ENCODE measurements at places on chromosomes 11 and 22. TPM values are rescaled to one million over a fixed set of nuclear protein-coding genes. Genes with fewer than 3 reads are reported as not detected.

GRCh38 chr22:30370641-30371230 lies 13.9 kb downstream of the CCDC157 start:
- H3K27me3 ChIP-seq = no peaks in the 10 kb centered on the region
- no peaks in the 10 kb centered on the region for H3K36me3 ChIP-seq
- H3K27ac ChIP-seq = peak overlapping the region; percentile 41
- H3K4me1 ChIP-seq = no peaks in the 10 kb centered on the region
- no peak overlapping the region for H3K4me3 ChIP-seq

- H3K4me3 ChIP-seq = peak overlapping the region; percentile 95
- H3K4me1 ChIP-seq = peaks cover 52% of the 10 kb centered on the region
- H3K36me3 ChIP-seq = peaks cover 50% of the 10 kb centered on the region
These were observed 1.8 kb downstream of the TMEM179B start for GRCh38 chr11:62788991-62789390.

DNA sequence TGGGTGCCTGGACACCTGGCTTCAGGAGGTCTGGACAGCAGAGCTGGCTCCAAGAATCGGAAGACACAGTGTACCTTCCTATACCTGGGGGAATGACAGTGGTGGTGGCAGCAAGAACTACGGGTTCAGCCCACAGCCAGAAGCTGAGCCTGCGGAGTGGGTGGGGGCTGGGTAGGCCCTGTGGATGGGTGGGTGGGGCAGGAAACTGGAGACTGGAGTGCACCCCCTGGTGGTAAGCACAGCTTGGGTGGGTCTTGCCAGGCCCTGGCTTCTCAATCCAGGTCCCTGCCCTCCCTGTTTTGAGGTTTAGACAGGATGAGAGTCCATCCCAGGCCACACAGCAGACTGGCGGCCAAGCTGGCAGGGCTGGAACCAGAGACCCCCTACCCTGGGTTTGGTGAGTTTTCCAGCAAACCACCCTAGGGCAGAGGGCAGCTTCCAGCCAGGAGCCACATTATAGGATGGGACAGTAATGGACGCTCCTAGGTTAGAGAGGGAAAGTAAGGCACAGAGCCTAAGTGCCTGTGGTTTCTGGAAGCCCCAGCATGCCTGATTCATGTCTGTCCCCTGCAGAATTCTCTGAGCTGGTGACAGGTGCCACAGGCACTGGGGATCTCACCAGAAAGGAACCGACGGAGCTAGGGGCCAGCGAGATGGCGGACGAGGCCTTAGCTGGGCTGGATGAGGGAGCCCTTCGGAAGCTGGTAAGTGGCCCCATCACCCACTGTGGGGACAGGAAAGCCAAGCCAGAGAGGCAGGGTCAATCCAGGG lies 1.7 kb downstream of the SMTN start:
- no peak overlapping the region for H3K27ac ChIP-seq
- peak; percentile 59 for DNase-seq
- no peaks in the 10 kb centered on the region for H3K36me3 ChIP-seq

DNA sequence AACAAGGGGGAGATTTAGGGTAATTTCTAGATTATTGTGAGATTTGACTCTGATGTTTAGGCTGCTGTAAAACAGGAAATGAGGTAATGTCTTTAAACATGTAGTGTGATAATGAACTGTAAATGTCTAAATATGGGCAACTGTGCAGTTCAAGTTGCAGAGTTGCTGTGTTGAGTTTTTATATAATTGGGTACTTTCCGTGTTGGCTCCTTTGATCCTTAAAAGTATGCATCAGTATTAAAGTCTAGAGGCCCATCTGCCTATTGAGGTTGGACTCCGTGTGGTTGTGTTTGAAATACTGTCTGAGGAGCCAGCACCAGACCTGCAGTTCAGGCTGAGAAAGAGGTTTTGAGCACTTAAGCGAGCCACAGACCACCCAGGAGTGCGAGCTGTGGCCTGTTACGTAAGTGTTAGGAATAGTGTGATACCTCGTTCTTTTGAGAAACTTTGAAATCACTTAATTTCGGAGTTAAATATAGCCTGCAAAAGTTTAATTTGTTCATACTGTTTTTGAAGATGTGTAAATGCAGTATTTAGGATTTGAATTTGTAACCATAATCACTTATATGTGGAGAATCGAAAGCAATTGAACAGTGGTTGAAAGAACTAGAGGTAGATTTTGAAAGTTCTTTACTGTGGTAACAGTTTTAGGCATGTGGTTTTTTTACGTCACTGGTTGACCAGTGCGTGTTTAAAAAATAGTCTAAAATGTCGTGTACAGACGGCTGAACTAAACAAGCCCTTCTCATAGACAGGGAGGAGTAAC lies 9.0 kb downstream of the FAM118A start:
- peaks cover 86% of the 10 kb centered on the region for H3K4me1 ChIP-seq
- peak overlapping the region; percentile 98 for H3K27ac ChIP-seq
- no peaks in the 10 kb centered on the region for H3K27me3 ChIP-seq
- H3K36me3 ChIP-seq = peaks cover 27% of the 10 kb centered on the region

- H3K4me3 ChIP-seq = no peak overlapping the region
- peaks cover 18% of the 10 kb centered on the region for H3K4me1 ChIP-seq
- H3K27ac ChIP-seq = peak overlapping the region; percentile 5
- H3K27me3 ChIP-seq = no peaks in the 10 kb centered on the region
- H3K36me3 ChIP-seq = peaks cover 6% of the 10 kb centered on the region
- peak; percentile 5 for DNase-seq
These were observed 57.9 kb downstream of the CD82 start for GRCh38 chr11:44623341-44623730.

The SOX10 gene
- total RNA-seq = not detected

The OR52N4 gene
- 1.1 TPM for total RNA-seq

All from activated CD4-positive, alpha-beta T cell treated with anti-CD3 and anti-CD28 coated beads, Interleukin-2, amount 10 ng/mL, durations not matched to agents 7 days and 5 days (primary cell).